Stimulated activated CD8-positive, alpha-beta memory T cell treated with anti-CD3 and anti-CD28 coated beads, Interleukin-15, amount 100 ng/mL, for 24 hours (primary cell): ENCODE measurements at places on chromosomes 6 and 20.

GRCh38 chr6:87483929-87484328 lies 11.2 kb downstream of the SLC35A1 start:
- DNase-seq = no peak

- no peak for DNase-seq
Observed at GRCh38 chr6:20746024-20746423, 211.8 kb downstream of the CDKAL1 start.

DNA sequence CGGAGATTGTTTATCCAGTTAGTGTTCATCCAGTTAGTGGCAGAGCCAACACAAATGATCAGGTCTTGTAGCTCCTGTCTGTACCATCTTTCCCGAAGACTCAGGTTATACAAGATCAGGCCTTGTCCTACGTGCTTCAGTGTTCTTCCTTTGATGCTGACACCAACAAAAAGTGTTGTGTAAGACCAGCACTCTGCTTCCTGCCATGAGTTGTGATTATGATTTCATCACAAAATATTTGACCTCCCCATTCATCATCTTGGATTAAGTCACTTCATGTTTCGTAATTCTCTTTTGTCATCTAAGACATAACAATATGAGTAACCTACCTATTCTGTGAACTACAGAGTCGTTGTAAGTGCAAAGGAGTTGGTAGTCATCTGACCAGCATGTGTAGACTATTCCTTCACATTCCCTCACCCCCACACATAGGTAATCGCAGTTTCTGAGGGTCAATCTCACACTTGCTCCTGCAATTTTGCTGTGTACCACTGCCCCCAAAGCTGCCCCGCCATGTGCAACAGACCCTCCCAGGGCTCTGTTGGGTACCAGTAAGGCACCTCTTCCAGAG lies 135.6 kb upstream of the SLC22A23 start:
- no peak for DNase-seq

- DNase-seq = no peak
Observed at GRCh38 chr6:168377484-168377855, 57.9 kb upstream of the DACT2 start.

- no peak for DNase-seq
Observed at GRCh38 chr6:167652701-167653095, 174.0 kb upstream of the AFDN start.

DNA sequence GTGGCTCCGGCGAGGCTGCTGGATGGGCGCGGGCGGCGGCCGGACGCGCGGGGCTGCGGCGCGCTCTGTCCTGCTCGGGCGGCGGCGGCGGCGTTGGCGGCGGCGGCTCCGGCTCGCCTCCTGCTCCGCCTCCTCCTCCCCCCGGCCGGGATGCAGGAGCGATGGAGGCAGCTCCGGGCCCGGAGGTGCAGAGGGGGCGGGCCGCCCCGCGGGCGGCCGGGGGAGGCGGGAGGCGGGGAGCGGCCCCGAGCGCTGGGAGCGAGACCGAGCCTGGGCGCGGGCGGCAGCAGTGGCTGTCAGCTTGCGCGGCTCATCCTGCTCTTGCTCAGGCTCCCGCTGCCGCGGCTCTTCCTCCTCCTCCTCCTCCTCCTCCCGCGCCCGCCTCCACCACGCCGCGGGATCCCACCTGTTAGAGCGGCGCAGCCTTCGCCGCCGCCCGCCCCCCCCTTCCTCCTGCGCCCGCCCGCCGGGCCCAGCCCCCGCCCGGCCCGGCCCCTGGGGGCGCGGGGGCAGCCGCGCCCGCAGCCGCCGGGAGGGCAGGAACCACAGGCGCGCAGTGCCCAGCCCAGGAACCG lies at the start of gene NOL4L:
NOL4L (minus strand) TSS at position 323 of the 575 bp plus-strand sequence. CDS start 443 bp downstream, outside the sequence.
- no peak for DNase-seq

- DNase-seq = no peak
Observed at GRCh38 chr6:16927205-16927604, 165.9 kb upstream of the ATXN1 start.

GRCh38 chr20:3229798-3230197 lies 9.2 kb downstream of the SLC4A11 start:
- DNase-seq = no peak
